ENCODE measurements at places on chromosomes 5 and 9.

- DNase-seq, result no peak
Measured at GRCh38 chr5:153490118-153491037, at the start of gene GRIA1. GRIA1 (plus strand) TSS chr5:153490670.

GRCh38 chr9:98218562-98219363, 26.3 kb upstream of the CORO2A start:
- DNase-seq, result no peak

DNA sequence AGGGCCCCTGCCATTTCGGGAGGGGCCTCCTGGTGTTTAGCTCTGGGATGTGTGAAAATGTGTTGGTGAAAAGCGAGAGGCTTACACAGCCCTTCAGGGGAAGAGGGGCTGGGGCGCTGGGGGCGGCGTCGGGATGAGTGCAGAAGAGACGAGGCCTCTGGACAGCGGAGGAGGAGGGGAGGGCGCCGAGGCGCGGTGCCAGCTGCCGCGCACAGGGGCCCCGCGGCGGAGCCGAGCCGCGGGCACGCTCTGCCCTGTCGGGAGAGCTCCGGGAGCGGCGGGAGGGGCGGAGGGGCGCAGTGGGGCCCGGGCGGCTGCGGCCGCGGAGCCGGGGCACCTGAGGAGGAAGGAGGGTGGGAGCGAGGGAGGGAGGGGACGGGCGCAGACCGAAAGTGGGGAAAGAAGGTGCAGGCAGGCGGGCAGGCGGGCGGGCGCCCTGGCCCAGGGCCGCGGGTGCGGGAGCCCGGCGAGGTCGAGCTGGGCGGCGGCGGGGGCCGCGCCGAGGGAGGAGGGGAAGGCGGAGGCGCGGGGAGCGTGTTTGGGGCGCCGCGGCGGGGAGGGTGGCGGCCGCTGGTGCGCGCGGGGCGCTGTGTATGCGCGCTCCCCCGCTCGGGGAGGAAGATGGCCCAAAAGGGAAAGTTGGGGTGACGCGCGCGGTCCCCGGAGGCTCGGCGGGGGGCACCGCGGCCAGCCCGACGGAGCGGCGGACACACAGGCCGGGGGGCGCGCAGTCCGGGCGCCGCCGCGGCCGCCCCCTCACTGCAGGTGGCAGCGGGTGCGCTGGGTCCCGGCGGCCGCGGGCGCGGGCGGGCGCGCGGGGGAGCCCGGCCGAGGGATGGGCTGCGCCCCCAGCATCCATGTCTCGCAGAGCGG, at the start of gene PDE8B:
Gene PDE8B (plus strand): TSS at position 590 of the 873 bp plus-strand sequence. CDS start 246 bp downstream, at position 836.
- DNase-seq, result no peak

- no peak for DNase-seq
Measured at GRCh38 chr9:69252436-69252835, 72.6 kb upstream of the ENTREP1 start.

GRCh38 chr5:94431696-94432095, 186.7 kb downstream of the KIAA0825 start:
- DNase-seq, result no peak
